ENCODE measurements at places on chromosomes 6 and 20. TPM values are rescaled to one million over a fixed set of nuclear protein-coding genes. Genes with fewer than 3 reads are reported as not detected.

Gene PBOV1
- not detected for total RNA-seq

Gene UQCC2
- total RNA-seq, result 44.7 TPM

Gene ORC3
- 24.2 TPM for total RNA-seq

- no peak overlapping the region for H3K27ac ChIP-seq
- no peak for DNase-seq
- no peaks in the 10 kb centered on the region for H3K27me3 ChIP-seq
- no peaks in the 10 kb centered on the region for H3K4me1 ChIP-seq
- no peaks in the 10 kb centered on the region for H3K36me3 ChIP-seq
- no peak overlapping the region for H3K4me3 ChIP-seq
Observed at GRCh38 chr6:142760152-142760551, 184.8 kb downstream of the HIVEP2 start.

- H3K36me3 ChIP-seq, result no peaks in the 10 kb centered on the region
- no peak within 1 kb of the TSS for H3K4me3 ChIP-seq
- no peak within 1 kb of the TSS for H3K27ac ChIP-seq
- H3K27me3 ChIP-seq, result peaks cover 39% of the 10 kb centered on the region
Observed at GRCh38 chr6:44342489-44342888, at the start of gene SPATS1. Gene SPATS1, plus strand, starts transcription at chr6:44342650. Its CDS starts 446 bp downstream, at chr6:44343096.

Data from hepatocyte (in vitro differentiated cells).